HAP-1 (cell line): ENCODE measurements at places on chromosomes 11 and 22.

GRCh38 chr22:43811777-43812148 lies 342 bp downstream of the EFCAB6 start:
- DNase-seq = no peak

GRCh38 chr11:69005183-69005630 lies 7.8 kb downstream of the MRGPRF start:
- no peak for DNase-seq

DNA sequence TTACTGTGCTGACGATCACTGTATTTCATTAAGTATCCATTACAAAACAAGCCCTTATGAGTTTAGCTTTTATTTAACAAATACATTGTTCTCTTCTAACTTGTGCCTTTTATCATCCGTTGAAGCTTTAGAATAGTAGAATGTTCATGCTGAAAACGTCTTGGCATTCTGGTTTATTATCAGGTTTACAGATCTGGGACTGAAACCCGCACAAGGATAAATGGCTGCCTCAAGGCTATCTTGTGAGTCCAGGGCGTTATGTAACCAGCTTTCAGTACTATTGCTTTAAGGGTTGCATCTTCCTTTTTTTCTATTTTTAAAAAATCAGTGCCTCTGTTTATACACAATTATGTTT lies 66.6 kb upstream of the PRODH start:
- DNase-seq = no peak

DNA sequence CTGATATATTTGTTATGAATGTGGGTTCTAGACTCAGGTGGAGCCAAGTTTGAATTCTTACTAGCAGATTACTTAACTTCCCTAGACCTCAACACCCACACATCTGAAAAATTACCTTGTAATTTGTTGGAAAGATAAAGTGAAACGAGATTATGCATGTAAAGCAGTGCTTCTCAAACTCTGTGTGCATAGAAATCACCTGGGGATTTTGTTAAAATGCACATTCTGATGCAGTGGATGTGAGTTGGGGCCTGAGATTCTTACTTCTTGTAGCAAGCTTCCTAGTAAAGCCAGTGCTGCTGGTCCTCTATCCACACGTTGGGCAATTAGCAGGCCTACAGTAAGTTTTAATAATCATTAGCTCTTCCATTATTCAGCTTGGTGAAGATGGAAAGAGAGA lies 15.1 kb upstream of the CEP295 start:
- DNase-seq = no peak

GRCh38 chr11:57424792-57425564 lies 1.9 kb downstream of the SLC43A3 start:
- DNase-seq = no peak

DNA sequence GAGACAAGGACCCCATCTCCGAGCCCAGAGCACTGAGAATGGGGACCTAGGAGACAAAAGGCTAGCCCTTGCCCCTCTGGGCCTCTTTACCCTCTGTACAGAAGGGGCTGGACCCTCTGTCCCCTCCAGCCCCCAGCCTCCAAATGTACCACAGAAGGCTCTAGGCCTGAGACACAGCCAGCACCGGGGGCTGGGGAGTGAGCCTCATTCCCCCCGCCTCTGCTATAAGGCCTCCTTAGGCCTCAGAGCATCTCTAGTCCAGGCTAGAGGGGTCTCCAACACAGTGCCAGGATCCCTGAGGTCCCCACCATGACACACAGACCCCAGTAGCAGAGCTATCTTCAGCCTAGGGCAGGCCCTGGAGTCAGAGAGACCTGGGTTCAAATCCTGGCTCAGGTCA lies 4.8 kb downstream of the SMTN start:
- no peak for DNase-seq

- DNase-seq = no peak
Observed at GRCh38 chr11:117999354-117999993, 13.3 kb downstream of the IL10RA start.

- DNase-seq = no peak
Observed at GRCh38 chr11:69430566-69430965, 50.9 kb upstream of the LINC01488 start.

- no peak for DNase-seq
Observed at GRCh38 chr11:129307162-129307561, 68.5 kb upstream of the BARX2 start.

DNA sequence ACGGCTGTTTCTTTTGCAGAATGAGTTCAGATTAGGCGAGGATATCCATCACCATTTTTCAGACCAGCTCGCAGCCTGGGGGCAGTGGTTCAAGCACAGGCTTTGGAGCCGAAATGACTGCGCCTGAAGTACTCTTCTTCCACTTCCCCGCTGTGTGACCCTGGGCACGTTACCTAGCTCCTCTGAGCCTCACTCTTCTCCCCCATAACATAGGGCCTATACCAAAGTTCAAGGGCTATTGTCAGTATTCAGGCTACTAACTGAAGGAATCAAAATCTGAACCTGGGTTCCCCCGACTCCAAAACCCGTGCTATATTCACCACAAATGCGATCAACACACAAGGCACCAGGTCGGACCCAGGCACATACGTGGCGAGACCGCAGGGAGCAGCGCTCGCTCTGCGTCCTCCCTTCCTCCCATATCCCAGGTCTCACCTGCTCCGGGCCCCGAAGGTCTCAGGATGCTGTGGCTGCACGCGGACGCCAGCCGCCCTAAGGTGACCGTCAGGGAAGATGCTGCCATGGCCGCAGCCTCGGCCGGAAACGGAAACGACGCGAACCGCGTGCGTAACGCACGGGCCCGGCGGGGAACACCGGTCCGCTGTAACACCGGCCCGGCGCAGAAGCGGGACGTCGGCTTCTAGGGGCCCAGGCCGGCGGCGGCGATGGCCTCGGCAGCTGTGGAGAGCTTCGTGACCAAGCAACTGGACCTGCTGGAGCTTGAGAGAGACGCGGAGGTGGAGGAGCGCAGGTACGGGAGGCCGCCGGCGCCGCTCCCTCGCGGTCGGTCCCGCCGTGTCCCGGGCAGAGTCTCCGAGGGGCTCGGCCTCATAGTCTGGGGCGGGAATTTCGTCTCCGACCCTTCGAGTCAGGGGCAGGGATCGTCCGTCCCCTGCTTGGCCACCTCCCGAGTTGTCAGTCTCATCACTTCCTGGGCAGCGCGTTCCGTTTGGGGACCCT lies at the start of the genes IGHMBP2 and MRPL21:
IGHMBP2 (plus strand) TSS at position 604 of the 960 bp plus-strand sequence; CDS start at position 666, 62 bp downstream.
MRPL21 (minus strand) TSS at position 545 of the 960 bp plus-strand sequence; CDS start at position 523, 22 bp downstream.
- DNase-seq = peak; percentile 90

DNA sequence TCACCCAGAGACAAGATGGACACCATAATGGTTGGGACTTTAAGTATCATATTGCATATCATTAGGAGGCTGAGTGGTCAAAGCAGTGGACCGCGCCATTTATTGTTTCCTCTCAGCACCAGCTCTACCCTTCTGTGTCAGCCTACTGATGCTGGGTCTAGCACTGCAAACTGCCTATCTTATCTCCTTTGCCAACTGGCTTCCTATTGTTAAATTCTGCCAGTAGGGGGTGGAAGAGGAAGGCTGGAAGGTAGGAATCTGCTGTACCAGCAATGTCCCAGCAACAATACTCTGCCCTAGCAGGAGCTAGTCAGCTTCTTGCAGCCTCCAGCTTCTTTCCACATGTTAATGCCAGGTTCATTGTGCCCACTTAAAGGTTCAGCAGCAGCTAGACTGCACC lies 367.1 kb upstream of the PDGFD start:
- no peak for DNase-seq

DNA sequence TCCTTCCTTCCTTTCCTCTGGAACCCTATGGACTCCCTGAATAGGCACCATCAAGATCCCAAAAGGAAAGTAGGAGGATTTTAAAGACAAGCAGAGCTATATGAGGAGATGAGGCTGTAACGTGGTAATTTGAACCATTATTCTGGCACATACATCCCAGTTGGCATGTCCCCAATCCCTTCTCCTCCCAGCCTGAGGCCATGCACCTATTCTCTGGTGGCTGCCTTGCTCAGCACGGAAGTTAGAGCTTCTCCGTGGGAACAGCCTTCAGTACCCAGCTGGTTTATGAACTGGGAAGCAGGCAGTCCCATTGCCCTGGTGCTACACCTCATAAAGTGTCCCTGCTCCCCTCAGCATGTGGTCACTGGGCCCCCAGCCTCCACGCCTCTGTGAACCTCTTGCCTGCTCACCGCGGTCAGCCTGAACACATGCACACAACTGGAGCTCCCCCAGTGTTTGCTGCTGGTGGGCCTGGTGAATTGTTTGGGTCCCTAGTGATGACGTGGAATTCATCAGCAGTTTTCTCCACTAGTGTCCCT lies 139.9 kb upstream of the PLET1 start:
- no peak for DNase-seq

DNA sequence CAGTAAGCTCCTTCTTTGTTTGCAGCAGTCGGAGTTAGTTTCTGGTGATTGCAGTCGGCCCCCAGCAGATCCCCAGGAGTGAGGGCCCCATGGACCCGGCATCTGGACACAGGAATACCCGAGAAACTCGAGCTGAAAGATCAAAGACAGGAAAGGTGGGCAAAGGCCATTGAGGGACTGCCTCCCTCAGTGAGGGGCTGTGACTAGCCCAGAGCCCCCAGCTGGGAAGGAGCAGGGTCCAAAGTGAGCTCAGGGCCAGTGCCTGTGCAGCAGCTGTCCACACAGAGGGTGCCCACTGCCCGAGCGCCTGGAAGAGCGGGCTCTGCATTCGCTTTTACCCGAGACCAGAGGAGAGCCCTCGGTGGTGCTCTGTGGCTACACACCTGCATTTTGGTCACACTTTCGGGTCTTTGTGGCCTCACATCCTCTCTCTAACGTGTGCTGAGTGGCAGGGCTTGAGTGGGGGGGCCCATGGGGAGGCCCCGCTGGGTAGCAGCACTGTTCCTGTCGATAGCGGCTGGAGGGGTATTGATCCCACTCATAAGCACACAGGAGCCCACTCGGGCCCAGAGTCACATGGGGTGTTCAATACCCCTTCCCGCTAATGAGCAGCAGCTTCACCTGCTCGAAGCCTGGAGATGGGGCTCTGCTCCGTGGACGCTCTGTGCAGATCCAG lies 532.9 kb downstream of the TBC1D22A start:
- no peak for DNase-seq

DNA sequence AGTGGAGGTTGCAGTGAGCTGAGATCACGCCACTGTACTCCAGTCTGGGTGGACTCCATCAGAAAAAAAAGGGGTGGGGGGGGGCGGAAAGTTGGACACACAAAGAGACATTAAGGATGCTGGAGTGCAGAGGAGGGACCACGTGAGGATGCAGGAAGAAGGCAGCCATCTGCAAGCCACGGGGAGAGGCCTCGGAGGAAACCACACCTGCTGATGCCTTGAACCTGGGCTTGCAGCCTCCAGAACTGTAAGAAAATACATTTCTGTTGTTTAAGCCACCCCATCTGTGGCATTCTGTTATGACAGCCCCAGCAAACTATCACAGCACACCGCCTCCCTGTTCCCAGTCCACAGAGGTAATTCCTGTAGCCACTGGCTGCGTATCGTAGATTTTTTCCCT lies 9.2 kb upstream of the STIP1 start:
- no peak for DNase-seq

DNA sequence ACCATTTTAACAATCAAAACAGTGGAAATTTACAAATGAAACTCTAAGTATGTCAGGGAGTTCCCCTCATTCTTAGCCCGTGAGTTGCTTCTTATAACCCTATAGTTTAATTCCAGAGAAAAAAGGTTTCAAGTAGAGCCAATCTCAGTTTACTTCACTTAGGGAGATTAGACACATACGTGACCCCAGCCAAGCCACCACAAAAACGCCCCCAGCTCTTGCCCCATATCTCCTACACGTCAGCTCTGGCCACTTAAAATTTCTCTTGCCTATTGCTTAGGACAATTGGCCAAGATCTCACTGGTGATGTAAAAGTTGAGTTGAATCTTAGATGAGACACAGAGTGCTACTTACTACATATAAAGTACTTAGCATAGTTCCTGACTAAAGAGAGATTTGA lies 166.4 kb downstream of the ETS1 start:
- no peak for DNase-seq

DNA sequence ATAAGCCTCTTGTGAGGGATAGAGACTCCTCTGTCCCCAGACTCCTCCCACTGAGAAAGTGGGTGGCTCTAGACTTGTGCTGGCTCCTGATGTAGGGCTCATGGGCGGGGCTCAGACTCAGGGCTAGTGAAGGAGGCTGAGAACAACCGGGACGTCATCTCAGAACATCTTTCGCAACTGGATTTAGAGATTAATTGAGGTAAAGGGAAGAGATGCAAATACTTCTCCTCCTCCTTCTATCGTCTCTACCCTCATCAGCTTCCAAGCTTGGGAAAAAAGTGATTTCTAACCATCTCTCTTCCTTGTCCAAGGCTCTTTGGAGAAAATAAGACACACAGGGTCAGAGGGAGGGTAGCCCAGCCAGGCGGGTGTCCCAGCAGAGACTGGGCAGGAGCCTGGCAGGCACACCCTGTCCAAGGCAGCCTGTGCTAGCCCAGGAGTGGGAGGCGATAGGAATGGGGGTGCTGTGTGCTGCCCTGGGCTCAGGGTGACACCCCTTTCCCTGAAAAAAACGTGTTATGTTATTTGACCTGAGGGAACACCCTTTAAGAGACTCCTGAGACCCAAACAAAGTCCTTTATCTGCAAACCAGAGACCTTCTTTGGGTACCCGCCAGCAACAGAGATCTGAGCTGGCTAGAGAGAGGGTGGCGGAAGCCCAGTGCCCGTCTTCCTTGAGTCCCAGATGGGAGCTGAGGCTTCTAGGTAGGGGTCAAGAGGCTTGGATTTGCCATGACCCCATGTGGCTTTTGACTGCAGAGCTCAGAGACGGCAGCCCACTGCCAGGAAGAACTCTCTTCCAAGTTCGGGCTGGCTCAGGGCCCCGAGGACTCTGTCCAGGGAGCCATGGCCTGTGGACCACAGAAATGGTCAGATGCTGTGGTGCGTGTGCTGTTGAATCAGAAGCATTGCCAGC lies 160.9 kb downstream of the ADAMTS15 start:
- DNase-seq = no peak

- no peak for DNase-seq
Observed at GRCh38 chr11:11779975-11780374, 61.8 kb upstream of the USP47 start.

DNA sequence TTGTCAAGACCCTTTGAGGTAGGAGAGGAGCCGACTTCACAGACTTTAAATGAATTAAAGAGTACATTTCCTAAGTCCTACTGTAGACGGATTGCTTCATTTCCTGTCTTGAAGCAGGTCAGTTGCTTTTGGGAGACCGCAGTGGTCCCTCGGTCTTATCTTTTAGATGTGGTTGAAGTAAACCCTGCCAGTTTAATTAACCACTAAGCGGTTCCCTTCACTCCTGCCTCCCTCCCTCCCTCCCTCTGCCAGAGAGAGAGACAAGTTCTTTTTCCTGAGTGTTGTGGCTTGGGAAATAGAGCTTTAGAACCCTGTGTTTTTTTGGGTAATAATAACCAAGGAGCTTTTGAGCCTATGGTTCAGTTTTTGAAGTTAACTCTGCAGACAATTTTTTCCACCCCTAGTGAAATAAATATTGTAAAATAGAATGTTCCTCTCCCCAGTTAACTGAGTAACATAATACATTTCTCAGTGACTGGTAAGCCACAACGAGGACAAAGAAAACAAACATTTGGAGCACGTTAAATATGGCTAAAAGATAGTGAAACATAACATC lies 147.5 kb downstream of the LDLRAD3 start:
- no peak for DNase-seq
